Stimulated activated CD8-positive, alpha-beta memory T cell treated with anti-CD3 and anti-CD28 coated beads, Interleukin-4, amount 100 ng/mL, for 24 hours (primary cell): ENCODE measurements at places on chromosomes 12 and 14.

GRCh38 chr14:95359994-95360826 lies 40.5 kb upstream of the CLMN start:
- no peak for DNase-seq

- no peak for DNase-seq
Observed at GRCh38 chr14:87784386-87784785, 208.6 kb downstream of the GALC start.

GRCh38 chr12:57231276-57232021 lies 1.9 kb downstream of the SHMT2 start:
- DNase-seq, result no peak

- DNase-seq, result no peak
Observed at GRCh38 chr14:79062226-79062625, 892.1 kb downstream of the NRXN3 start.

DNA sequence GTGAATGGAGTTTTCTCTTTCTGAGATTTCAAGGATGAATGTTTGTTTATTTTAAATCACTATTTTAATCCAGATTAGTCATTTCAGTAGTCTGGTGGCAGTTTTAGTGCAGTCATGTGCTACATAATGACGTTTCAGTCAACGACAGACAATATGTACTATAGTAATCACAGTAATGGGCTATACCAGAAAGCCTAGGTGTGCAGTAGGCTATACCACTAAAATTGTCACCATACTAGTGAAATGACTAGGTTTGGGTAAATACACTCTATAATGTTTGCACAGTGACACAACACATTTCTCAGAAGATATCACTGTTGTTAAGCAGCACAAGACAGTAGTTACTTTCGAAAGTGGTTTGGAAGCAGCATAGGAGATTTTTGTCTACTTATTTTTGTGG lies 203.1 kb downstream of the ETNK1 start:
- DNase-seq, result no peak

GRCh38 chr12:81337886-81338285 lies 260.0 kb downstream of the ACSS3 start:
- DNase-seq, result no peak

DNA sequence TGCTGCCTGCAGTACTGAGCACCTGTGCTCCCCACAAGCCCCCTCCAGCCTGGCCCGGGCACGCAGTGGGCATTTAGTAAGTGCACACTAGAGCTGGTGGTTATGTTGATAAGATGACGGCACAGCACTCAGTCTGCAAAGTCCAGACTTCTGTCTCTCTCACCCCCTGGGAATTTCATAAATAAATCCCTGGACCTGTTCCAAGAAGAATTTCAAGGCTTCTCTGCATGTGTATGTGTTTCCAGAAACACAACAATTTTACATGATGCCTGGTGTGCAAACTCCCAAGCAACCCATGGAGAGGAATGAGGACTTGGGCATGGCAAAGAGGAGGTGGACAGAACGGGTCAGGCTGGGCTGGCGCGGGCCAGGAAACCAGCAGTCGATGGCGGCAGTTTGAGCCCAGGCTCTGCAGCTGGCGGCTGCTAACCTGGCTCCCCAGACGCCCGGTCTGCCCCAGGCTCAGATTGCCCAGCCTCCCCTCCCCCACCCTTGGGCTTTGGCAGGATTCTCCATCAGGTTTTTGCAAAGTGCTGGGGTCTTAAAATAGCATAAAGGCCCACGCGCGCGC lies 10.4 kb upstream of the ACVR1B start:
- no peak for DNase-seq

DNA sequence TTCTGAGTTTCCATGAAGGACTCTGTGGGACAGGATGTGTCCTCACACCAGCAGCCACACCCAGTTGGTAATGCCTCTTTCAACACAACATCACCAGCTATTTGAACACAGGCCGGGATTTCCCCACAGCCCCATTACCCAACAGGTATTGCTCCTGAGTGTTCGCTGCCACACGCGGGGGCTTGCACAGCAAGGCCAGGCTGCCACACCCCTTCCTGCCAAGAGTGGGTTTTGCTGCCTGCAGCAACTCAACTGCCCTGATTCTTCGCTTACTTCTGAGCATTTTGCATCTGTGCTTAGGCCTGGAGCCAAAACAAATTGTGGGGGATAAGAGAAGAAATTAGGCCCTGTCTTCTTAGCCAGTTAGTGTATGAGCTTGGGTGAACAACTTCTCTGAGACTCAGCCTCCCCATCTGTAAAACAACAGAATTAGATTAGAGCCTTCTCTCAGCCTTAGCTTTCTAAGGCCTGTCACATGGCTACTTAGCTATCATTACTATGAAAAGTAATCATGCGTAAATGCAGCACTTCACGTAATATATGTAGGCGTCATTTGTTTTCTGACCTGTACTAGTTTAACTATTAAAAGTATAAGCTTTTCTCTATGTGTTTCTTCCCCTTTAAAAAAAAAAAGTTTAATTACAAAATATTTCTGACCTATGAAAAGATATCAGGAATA lies 20.0 kb downstream of the CKAP4 start:
- no peak for DNase-seq

GRCh38 chr14:101598571-101599233 lies 37.4 kb downstream of the DIO3 start:
- no peak for DNase-seq

DNA sequence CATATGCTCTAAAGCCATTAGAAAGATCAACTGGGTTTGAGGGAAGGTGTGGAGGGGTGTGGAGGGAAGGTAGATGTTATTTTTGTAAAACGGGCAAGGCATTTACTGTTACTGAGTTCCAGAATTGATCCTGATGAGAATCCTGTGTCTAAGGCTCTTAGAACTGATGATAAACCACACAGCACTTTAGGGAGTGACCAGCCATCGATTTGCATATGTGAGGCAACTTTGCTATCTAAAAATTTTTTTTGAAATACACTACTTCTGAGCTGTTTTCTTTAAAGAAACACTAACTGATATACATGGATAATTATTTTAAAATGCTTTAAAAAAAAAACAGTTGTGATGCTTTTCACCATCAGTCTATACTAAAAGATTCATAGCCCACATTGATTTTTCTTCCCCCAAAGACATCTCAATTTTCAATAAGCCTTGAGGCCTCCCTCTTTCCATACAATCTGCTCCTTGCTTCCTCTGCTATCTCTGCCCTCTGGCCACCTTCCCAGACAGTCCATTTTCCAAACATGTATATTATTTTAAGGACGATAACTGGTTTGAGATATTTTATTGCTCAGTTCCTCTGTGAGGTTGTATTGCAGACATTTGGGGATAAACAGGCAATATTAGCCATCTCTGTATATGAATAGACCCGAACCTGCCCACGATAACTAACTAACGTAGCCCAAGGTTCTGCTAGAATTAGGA lies 265.9 kb downstream of the EFCAB11 start:
- DNase-seq, result no peak

DNA sequence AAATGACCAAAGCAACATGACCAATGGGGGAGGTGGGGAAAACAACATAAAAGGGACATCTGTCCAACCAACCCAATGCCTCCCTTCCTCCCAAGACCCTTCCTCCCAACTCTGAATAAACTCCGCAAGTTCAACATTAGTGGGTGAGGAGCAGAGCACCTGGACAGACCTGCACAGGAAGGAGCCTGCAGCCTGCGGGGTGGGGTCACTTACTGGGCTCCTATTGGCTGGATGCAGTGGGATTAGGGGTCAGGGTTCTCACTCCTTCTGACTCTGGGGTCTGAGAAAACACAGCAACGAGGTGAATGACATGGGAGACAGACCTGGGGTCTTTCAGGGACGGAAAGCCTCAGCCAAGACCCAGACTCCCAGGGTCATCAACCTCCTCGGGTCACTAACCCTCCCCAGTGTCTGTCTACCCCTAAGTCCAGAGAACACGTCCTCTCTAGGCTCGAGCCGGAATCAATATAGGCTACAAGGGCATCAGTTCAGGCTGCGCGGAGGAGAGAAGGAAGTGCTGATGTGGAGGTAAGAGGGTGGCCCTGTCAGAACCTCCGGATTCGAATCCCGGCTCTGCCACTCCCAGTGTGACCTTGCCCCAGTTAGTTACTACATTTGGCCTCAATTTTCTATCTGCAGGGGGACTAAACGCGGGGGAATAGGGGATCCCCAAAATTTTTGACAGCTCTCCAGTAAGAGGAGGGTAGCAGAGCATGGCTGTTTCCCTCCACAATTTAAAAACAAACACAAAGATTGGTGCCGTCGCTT lies 860 bp downstream of the NDRG2 start:
- no peak for DNase-seq

- DNase-seq, result no peak
Observed at GRCh38 chr12:6384499-6385436, 806 bp downstream of the LTBR start.

DNA sequence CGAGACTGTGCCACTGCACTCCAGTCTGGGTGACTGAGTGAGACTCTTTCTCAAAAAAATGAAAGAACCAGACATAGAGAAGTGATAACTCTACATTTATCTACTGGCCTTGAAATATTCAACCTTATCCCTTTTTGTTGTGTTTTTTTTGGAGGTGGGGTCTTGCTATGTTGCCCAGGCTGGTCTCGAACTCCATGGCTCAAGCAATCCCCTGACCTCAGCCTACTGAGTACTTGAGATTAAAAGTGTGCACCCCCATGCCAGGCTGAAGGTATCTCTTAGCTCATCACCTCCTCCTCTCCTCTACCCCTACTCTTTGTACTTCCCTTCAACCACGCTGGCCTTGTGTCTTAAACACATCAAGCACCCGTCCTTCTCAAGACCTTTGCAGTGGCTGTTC lies 3.8 kb downstream of the DRAM1 start:
- DNase-seq, result no peak

GRCh38 chr12:131287938-131288764 lies 334.4 kb downstream of the ADGRD1 start:
- DNase-seq, result no peak

DNA sequence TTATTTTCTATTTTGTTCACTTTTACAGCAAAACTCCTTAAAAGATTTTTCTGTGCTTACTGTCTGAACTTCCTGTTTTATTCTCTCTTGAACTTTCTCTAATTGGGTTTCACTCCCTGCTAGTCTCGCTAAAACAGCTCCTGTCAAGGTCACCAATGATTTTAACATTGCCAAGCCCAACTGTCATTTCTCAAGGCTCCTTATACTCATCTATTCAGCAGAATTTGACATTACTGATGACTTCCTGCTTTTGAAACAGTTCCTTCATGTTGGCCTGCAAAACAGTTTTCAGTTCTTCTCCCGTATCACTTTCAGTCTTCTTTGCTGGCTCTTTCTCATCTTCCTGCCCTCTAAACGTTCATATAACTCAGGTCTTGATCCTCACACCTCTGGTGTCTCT lies 268.5 kb upstream of the USP15 start:
- DNase-seq, result no peak

GRCh38 chr14:24068711-24069410 lies 2.5 kb upstream of the CPNE6 start:
- DNase-seq, result no peak

GRCh38 chr14:92039063-92039718 lies 668 bp downstream of the TRIP11 start:
- peak; percentile 30 for DNase-seq

DNA sequence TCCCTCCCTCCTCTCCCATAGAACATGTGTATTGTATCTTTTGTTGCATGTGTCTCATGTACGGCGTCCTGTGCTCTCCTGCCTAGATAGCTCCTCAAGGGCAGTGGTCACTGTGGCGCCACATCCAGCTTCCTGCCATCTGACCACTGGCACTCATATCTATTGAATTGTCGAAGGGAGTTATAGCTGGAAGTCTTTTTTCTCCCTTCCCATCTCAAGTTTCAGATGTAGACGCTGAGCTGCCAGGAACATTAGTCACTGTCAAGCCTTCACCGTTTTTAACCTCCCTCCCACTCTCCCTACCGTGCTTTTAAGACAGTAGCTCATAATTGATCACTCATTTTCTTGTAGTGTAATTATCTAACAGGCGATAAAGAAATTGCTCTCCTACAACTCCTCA lies 33.0 kb downstream of the MTHFD1 start:
- DNase-seq, result no peak
